Esophagus mucosa (tissue), 1 donor: ENCODE measurements at places on chromosomes 1 and 21.

DNA sequence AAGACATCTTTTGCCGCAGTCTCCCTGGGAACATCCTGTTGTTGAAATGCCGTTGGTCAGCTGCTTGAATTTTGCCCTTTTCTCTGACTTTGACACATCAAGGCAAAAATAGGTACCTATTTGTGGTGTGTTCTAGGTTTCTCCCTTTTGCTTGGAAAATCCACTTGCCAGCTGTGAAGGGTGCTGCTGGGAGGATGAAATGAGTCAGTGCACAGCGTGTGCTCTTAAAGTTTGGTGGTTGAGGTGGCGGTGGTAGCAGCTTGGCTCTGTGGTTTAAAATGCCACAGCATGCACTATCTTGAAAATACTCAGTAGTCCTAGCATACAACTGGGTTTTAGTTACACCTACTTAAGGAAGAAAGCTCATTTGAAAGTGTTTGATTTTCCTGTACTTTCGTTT, 183.8 kb downstream of the DHRS3 start:
- peak; percentile 44 for ATAC-seq

GRCh38 chr1:115642168-115643072, 650 bp downstream of the VANGL1 start:
- ATAC-seq, result peak; percentile 59

- ATAC-seq, result no peak
Measured at GRCh38 chr1:111359376-111359775, 68.2 kb downstream of the OVGP1 start.

- no peak for ATAC-seq
Measured at GRCh38 chr1:161175771-161176453, 1.4 kb downstream of the B4GALT3 start.

DNA sequence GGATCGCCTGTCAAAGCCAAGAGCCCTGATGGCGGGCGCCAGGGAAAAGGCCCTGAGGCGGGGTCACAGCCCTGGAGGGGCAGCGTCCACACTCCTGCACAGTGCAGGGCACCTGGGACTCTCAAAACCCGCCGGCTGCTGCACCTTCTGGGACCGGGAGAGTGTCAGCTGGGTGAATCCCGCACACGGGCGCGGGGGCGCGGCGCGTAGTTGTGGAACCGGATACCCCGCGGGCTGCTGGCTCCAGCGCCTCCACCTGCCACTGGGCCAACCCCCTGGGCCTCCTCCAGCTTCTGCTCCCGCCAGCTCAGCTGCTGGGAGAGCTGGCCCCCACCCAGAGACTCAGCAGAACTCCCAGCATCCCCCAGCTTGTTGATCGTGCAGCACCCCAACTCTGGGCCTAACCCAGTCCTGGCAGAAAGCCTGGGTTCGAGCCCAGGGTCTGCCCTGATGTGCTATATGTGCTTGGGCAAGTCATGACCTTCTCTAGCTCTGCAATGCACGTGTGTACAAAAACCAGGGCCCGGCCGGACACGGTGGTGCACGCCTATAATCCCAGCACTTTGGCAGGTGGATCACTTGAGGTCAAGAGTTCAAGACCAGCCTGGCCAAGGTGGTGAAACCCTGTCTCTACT, 33.8 kb downstream of the NECAP2 start:
- ATAC-seq, result no peak

GRCh38 chr1:203044546-203045250, 18.4 kb downstream of the PPFIA4 start:
- no peak for ATAC-seq

DNA sequence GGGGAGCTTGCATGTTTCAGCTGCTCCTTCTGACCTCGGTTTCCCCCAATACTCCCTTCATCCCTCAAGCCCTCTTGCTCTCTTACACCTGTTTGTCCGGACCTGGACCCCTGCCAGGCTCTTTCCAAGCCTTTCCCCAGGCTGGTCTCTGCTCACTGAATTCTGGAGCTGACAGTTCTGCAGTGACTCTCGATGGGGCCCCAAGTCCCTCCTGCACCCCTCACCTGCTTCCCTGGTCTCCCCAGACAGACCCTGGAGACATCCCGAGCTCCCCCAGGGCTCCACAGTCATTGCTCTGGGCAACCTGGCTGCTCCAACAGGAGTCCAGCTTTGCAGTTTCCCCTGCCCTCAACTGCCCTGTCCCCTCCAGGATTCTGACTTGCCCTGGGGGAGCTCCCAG, 198.6 kb downstream of the GRIK3 start:
- no peak for ATAC-seq

GRCh38 chr1:207883660-207884250, 27.2 kb downstream of the CD34 start:
- no peak for ATAC-seq

DNA sequence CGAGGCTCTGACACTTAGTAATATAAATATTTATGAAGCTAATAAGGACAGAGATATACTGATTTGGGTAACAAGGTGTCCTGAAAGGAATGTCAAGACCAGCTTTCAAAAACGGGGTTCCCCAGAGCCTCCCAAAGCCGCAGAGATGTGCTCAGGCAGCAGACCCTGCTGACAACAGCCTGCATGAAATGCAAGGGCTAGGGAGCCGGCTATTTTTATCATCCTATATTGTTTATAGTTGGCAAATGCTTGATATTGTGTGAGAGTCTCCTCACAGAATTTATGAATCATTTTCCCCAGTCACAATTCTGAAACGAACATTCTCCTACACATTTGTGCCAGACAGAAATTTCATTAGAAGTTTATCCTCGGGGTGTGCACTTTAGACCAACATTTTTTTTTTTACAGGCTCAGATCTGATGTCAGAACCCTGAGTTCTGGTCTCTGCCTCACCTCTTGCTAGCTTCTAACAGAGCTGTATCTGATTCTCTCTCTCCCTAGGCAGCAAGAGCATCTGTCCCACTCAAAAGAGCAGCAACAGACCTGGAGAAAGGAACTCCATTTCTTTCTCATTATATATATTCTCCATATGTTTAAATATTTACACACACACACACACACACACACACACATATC, 302.3 kb upstream of the PLD5 start:
- no peak for ATAC-seq

GRCh38 chr1:53554592-53555305, 95.5 kb downstream of the DMRTB1 start:
- no peak for ATAC-seq

DNA sequence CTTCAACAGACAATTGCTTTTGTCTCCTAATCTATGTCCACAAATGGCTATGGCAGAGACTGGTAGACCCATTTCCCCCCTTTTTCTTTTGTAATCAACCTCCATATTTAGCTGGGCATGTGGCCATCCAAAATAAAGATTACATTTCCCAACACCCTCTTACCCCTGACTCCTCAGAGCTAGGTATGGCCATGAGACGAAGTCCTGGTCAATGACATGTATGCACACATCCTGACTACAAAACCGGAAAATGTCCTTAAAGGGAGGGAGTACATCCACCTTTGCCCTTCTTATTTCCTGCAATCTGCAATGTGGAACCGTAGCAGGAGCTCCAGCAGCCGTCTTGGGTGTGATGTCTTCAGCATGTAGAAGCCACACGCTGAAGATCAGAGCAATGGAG, 36.2 kb upstream of the RCSD1 start:
- ATAC-seq, result no peak

- ATAC-seq, result no peak
Measured at GRCh38 chr1:3066250-3066711, 2.7 kb upstream of the PRDM16 start.

- no peak for ATAC-seq
Measured at GRCh38 chr1:199178646-199179045, 539.8 kb downstream of the PTPRC start.

DNA sequence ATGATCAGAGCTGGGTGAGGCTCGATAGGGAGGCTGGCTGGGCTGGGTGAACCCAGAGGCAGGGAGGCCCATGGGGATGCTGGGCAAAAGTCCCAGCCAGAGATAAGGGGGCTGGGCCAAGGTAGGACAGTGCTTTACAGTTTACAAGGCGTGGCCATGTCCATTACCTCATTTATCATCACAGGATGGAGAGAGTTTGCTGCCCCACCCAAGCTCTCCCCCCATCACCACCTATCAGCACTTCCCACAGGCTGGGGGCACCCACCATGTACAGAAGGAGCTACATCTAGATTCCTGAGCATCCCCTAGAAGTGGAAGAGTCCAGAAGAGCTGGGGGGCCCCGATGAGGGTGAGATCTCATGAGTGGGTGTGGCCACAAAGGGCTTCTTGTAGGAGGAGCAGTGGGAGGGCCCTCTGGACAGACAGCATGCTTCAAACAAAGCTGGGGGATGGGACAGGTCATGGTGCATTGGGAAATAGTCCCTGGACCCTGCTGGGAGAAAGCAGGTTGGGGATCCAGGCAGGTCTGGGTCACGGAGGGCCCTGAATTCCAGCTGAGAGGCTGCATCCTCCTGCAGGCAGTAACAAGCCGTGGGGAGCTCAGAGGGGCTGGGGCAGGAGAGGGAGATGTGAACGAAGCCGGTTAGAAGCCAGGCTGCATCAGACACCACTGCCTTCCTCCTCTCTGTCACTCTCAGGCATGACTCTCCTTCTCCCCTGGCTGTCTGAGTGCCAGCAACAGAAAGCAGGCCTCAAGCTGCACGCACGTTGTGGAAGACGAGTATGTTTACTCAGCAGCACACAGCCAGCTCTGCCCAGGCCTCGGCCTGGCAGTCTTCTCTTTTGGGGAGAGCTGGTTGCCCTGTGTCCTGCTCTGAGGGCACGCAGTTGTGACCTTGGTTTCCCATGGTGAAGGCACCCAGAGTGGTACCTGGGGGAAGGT, 202.3 kb downstream of the HIVEP3 start:
- no peak for ATAC-seq

DNA sequence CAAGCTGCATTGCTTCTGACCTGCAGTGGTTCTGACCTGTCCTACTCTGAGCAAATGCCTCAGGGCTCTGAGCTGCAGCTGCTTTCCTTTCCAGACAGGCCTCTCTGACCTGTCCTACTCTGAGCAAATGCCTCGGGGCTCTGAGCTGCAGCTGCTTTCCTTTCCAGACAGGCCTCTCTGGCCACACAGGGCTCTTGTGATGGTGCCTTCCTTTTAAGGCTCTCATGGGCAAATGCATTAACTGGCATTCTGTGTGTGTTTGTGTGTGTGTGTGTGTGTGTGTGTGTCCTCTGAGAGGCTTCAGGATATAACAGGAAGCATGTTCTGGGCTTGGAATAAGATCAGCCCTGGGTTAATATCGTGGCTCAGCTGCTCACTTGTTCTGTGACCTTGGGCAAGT, 131.3 kb downstream of the NTPCR start:
- peak; percentile 34 for ATAC-seq

DNA sequence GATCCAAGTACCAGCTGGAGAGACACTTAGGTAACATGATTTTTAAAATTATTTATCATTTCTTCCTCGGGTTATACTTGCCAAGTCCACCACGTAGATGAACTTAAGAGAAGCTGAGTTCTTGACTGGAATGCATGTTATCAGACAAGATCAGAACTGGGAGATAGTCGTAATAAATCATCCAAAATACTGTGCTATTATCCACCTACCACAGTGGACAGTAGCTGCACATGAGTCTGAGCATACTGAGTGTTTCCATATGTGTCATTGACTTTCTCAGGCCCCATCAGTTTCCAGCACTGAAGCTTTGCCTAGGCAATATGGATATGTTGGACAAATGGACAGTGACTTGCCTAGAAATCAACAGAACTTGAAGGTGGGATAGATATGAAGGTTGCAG, 77.9 kb upstream of the RRP15 start:
- ATAC-seq, result no peak

DNA sequence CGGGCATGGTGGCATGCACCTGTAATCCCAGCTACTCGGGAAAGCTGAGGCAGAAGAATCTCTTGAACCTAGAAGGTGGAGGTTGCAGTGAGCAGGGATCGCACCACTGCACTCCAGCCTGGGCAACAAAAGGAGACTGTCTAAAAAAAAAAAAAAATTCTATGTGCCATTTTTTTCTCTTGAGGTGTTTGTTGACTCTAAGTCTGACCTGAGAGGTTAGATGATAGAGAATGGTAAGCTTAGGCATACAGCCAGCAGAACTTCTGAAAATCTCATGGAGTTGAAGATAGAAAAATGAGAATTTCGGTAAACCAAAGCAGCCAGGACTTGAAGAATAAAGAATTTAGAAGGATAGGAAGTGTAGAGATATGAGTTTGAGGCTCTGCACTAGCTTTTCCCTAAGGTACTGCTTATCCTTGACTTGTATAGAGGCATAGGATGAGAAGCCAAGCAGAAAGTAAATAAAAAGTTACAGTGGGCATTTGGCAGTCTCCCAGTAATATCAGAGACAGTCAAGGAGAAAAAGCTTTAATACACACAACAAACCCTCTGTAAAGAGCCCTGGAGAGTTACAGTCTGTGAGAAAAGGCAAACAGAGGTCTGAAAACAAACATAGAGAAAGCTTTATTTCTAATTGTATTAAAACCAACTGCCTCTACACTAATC, 24.3 kb downstream of the F13B start:
- ATAC-seq, result no peak

- no peak for ATAC-seq
Measured at GRCh38 chr1:38831731-38832369, 27.7 kb downstream of the RRAGC start.

- ATAC-seq, result no peak
Measured at GRCh38 chr1:161899091-161899490, 124.6 kb downstream of the OLFML2B start.

DNA sequence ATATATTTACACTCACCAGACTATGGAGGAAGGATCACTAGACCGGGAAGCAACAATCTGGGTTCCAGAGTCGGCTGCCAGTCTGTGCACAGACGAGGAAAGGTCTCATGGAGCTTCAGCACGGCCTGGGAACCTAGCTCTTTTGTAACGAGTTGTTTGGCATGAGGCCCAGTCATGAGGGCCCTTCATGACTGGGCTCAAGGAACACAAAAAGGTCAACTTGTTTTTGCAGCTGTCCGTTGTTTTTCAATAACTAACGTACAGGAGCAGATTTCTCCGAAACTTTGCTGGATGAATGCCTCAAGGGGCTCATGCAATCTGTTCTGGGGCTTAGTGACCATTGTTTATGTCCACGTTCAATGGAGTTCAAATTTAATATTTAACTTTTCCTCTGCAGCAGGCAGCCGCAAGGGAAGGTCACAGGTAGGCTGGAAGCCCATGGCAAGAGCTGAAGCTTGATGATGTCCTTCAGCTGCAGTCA, 5.9 kb upstream of the STUM start:
- no peak for ATAC-seq

DNA sequence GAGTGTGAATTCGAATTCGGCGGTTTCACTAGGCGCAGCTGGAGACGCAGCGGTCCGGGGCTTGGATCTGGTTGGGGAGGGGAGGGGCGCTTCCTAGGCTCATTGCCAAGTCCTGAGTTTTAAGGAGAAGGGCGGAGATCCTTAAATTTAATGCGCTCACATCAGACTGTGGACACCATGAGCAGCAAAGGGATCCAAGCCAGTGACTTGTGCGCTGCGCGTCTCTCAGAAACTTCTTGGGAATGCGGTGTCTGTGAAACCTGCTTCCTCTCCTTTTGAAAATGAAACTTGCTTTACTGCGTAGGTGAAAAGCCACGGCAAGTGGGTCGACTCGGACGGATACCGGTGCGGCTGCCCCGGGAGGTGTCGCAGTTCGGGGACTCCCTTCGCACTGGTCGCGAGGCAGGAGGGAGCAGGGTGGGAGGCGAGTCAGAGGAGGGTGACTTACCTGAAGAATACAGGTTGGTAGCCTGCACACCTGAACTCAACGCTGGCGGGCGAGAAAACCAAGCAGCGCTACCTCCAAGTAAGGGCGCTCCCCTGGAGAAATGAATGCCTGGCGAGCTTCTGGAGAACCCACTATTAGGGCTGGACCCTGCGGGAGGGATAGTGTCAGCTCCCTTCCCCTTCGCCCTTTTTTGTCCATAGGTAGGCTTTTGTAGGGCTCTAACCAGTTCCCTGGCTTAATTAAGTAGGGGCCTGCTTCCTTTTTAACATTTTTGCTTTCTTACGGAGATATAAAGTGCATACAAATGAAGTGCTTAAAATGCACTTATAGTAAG, 992 bp downstream of the TENT5C start:
- peak; percentile 3 for ATAC-seq
